ENCODE measurements at places on chromosomes 1 and 21.

DNA sequence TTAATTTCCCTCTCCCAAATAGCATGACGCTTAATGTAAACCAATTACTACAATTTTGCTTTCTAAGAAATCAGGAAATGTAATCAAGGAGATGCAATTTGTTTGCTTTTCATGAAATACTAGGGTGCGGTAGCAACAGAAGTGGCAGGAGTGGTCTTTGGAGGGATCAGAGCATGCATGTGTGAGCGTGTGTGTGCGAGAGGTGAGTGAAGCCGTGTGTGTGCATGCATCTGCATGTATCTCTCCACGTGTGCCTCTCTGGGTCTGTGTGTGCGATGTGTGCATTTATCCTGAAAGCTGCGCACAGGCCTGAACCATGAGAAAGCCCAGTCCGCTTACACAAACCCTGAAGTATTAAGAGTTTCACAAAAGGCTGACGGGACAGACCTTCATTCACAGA, 249.8 kb upstream of the C1orf174 start:
- no peak for DNase-seq

DNA sequence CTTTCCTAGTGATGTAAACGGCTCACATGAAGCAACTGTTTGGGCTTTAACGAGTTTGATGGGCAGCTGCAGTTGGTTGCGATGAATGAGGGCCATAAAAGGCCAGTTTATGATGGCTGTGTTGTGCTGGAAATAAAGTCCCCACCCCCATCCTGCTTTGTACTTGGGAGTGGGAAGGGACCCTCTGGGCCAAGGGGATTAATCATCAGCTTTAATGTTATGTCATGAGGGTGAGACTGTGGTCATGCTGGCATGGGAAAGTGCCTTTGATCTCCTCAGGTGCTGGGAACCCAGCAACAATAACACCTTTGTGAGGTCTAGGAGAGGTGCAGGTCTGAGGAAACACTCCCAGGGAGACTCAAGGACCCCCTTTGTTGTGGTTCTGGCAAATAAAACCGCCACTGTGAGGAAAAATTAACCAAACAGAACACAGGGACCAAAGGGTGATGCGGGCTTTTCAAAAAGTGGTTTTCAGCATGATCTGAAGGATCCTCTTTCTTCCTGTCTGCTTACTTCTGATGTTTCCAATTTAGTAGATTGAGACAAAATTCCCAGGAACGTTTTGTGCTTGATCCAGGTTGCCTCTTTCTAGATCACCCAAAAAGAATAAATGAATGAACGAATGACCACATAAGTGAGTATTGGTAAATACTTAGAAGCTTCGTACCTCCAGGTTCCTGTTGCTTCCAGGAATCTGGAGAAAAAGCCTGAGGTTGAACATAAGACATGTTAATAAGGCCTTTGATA, 257.8 kb upstream of the HOOK1 start:
- no peak for DNase-seq

DNA sequence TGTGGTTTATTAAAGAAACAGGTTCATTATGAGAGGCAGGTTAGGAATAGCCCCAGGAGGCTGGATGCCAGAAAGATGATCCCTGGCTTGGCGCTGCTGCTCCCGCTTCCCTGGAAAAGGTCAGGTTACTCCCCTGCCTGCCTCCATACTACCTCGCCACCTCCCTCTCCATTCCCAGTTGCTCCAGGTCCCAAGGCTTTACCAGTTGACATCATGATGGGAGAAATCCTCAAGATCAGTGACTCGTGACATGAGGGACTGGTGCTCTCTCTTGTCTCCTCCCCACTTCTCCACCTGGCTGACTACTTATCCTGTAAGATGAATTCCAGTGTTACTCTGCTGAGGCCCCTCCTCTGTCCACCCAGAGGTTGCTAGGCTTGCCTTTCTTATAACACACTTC, 19.7 kb downstream of the VASH2 start:
- DNase-seq = no peak

DNA sequence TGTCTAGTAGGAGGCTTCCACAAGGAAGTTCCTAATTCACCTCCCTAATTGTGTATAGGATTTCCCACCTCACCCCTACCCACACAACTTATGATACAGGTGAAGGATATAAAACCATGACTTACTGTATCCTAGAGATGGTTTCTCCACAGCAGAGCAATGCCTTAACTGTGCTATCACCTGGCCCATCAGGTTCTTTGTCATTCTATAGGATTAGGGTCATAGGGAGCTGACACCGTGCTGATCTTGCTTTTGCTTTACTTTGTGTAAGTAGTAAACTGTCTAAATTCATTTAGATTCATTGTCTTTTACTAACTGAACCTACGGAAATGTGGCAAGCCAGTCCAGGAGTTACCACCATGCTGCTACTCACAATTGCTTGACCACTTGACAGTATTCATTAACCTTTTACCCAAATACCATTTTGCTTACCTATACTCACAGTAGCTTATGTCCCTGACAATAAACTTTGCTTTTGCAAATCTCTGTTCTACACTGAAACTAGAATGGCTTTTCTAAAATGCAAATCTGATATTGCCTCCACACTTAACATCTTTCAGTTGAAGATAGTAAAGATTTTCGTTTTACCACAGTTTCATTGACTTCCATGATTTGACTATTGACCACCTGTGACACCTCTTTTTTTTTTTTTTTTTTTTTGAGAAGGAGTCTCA, 147.6 kb downstream of the IFI44 start:
- no peak for DNase-seq

GRCh38 chr1:179030130-179030529, 4.4 kb downstream of the FAM20B start:
- DNase-seq = no peak

DNA sequence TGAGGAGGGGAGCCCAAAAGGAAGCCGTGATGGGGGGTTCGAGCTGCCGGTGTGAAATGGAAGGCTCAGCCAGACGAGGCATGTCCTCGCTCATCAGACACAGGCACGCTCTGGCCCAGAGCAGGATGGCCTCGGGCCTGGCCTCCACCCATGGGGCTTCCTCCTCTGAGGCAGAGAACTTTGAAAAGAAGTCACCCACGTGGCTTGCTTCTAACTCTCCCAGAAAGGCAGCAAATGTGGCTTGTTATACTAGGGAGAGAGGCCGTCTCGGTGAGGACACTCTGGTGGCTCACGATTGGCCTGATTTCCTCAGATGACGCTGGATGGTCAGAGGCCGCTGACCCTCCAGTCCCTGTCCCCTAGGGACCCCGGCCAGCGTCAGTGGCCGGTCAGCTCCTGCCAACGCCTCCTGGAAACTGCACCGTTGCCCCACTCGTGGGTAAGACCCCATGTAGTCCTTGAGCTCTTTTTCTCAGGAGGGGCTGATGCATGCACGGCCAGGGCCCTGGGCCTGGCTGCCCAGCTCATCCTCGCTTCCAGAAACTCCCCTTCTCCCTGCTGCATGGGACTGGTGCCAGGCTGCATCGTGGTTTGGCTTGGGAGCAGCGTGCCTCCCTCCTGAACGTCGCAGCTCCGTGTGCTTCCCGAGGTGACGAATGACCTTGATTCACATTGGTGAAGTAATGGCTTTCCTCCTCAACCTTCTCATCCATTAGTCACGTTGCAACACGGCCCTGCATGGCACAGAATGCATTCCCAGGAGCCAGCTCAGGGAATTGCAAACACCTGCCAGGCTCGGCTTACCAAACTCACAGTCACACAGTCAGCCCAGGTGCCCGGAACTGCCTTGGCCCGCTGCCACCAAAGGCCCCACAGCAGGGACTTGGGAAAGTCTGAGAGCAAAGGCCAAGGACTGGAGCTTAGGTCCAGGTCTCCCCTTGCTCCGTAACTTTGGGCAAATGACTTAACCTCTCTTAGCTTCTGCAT, 58.8 kb downstream of the TOMM20 start:
- no peak for DNase-seq
